ENCODE measurements at places on chromosomes 1 and 21. TPM values are rescaled to one million over a fixed set of nuclear protein-coding genes. Genes with fewer than 3 reads are reported as not detected.

Gene NPR1
- 15.0 TPM for polyA plus RNA-seq

Gene CFHR4
- polyA plus RNA-seq, result not detected

Gene PGLYRP4
- polyA plus RNA-seq, result not detected

Gene LDLRAD1
- 5.5 TPM for polyA plus RNA-seq

Gene AVPR1B
- polyA plus RNA-seq, result not detected

Gene OR2T29
- polyA plus RNA-seq, result not detected

Gene NBPF4
- polyA plus RNA-seq, result not detected

Gene KRTAP7-1
- polyA plus RNA-seq, result not detected

Gene EXTL1
- polyA plus RNA-seq, result 1.5 TPM

DNA sequence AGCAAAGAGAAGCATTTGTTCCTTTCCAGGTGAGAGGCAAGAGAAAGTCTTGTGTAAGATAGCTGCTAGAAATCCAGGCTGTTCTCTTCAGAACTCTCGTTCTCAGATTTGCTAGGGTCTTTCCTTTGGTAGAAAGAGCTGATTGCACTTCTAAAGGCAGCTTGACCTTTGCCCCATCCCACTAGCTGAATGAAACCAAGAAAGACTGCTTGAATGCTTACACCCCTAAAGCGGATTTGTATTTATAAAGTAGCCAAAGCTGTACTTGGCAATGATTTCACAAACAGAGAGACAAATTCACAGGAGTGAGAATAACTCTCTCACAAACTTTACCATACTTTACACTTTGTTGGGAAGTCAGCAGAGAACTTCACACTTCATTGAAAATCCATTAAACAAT is 424.1 kb downstream of the TTLL7 start:
- DNase-seq, result no peak

DNA sequence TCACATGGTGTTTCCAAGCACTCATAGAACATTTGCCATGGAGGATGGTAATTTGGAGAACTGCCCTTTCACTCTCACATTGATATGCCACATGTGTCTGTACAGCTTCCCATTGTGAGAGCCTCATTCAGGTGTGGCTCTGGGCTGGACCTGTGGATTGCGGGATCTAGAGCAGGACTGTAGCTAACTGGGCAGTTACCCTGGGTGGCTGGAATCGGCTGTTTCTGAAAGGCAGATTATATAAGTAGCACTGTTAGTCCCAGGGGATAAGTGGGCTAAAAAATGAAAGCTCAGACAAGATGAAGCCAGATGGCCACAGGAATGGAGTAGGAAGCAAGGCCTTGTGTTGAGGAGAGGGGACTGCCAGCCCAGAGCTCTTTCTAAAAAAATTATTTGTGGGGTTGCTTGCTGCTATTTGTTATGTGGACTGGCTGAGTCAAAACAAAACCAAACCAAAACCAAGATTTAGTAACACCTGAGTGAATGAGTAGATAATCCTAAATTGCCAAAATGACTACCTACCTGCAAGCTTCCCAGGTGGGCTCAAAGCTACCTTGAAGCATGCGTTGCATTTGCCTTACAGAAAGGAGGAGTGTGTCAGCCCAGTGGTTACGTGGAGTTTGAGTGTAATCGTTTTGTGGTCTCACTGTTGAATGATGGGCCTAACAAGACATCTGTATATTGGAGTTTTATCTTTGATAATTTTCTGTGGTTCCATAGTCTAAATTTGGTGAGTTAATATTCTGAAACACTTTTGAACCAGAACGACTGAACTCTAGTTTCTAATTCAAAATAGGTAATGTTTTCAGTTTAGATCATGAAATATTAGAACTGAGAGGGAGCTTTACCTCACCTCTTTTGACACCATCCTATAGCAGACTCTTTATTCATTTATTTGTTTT is 58.0 kb downstream of the SDCCAG8 start:
- no peak for DNase-seq

DNA sequence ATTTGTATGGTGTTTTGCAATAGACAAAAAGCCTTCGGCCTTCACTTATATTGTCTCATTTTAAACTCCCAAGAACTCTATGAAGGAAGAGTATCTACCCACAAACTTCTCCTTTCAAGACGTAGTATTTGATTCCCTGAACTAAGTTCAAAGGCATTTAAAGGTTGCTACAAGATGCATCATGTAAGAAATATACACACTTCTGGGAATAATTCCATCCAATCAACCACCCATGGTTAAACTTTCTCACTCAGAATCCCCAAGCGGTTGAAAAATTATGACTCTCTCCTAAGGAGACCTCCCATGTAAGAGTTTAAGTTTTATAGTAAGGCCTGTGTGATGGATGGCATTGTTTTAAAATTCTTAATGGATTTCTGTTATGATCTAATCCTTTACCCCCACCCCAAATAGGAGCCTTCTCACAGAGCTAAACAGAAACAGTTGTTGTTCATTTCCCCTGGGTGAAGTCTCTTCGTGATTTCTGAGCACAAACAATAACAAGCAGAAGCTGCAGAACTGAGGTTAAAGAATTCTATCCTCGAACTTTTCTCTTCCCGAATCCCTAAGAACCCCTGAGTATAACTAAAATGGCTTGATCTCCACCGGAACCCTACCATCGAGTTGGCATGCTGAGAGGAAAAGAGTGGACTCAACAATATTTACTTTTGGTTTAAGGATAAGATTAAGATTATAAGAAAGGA is 185.0 kb downstream of the TGFBR3 start:
- DNase-seq, result no peak

GRCh38 chr1:19957779-19958178 is 21.6 kb downstream of the PLA2G2A start:
- DNase-seq, result no peak

DNA sequence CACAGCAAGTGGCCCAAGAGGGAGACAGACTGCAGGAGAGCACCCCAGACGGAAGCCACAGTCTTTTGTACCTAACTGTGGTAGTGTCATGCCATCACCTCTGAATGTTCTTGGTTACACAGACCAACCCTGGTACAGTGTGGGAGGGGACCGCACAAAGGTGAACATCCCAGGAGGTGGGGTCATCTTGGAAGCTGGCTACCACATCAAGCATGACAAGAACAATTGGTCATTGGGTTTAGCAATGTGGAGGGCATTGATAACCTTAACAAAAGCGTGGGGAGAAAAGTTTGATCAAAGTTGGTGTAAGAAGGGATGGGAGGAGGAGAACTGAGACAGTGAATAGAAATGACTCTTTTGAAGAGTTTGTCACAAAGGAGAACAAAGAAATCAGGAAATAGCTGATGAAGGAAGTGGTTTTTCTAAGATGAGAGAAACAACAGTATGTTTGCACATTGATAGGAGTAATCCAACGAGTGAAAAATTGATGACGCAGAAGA is 87.1 kb upstream of the CACNA1E start:
- no peak for DNase-seq

DNA sequence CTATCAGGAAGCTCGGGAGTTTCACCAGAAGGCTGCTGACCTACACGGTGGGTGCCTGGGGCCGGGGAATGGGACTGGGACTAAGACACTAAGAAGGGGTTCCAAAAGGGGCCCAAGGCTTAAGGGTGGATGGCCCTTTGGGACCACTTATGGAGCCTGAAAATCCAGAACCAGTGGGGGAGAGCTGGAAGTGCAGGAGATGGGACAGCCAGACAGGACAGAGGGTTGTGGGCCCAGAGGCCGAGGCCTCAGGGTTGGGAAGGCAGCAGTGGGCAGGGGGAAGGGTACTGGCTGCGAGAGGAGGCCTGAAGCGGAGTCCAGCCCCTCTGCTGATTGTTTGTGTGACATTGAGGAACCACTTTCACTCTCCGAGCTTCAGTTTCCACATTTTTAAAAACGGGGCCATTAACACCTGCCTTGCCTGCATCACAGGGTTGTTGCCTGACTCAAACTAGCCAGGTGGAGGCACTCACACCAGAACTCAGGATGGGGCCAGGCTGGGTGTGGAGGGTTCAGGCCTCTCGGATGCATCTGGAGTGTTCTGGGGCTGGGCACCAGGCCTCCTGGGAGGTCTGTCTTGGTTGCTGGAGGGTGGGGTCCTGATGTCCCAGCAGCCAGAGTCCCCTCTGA is 3.0 kb downstream of the TTC24 start:
- DNase-seq, result no peak

- no peak for DNase-seq
These were observed 253.1 kb downstream of the OMA1 start for GRCh38 chr1:58293388-58293787.

DNA sequence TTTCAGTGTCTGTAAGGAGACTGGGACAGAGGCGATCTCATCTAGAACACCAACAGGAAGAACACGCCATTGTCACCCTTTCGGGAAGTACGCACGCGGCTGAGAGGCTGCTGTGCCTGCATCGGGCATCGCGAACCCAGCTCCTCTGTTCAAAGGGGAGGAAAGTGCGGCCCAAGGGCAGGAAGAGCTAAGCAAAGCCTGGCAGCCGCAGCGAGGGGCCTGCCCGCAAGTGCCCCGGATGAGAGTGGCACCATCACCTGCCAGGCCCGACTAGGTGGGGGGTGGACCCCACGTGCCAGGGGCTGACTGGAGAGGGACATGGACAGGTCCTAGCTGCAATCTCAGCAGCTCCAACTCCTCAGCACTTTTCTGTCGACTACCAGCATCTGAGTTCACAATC is 7.5 kb downstream of the TPRG1L start:
- DNase-seq, result no peak

- no peak for DNase-seq
These were observed 16.0 kb upstream of the COG2 start for GRCh38 chr1:230626232-230626631.

DNA sequence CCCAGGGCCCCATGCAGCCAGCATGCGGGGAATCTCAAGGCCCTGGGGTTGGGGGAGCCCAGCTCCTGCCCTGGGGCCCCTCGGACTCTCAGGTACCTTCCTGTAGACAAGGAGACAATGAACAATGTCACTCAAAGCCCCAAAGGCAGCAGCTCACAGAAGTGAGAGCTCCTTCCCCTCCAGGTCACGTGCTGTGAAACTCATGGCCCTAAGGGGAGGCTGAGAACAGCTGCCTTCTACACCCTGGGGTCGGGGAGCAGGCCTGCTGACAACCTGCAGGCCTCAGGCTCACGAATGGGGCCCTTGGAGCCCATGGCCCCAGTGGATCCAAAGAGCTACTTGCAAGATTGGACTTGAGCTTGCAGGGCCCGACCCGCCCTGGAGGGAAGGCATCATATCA is 3.2 kb downstream of the MEGF6 start:
- no peak for DNase-seq

- no peak for DNase-seq
These were observed 40.5 kb downstream of the ESRRG start for GRCh38 chr1:216682752-216683151.

- DNase-seq, result no peak
These were observed 3.1 kb downstream of the CCDC190 start for GRCh38 chr1:162857850-162858249.

DNA sequence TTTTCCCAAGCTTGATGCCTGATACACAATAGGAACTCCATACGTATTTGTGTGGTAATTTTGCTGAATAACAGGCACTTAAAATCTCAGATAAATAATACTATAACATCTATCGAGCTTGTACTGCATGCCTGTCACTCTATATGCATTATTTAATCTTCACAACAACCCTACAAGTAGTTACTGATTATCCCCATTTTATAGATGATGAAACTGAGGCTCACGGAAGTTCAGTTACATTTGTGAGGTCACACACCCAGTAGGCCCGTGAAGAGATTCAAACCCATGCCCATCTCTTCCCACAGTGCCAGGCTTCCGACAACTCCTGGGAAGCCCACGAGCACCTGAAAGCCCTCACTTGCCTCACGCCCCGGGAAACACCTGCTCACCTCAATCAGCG is 98.8 kb downstream of the RAVER2 start:
- DNase-seq, result no peak

GRCh38 chr1:33143176-33143575 is 38.7 kb downstream of the TRIM62 start:
- DNase-seq, result no peak

- DNase-seq, result no peak
These were observed 15.8 kb downstream of the RGS8 start for GRCh38 chr1:182668521-182669054.

DNA sequence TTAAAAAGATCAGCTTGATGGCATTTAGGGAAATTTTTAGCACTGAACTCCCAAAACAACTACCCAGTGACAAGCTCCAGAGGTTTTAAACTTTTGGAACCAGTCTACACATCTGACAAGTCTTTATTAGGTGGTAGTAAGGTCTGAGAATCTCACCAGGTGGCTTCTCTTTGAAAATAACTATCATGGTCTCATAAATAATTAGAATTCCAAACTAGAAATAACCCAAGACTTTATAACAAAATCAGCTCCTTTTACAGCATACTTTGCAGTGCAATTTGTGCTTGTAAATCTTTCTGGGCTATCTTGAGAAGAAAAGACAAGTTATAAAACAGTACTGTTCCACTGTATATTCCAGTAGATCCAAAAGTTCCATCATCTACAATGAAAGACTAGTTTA is 108.7 kb downstream of the LTN1 start:
- no peak for DNase-seq

DNA sequence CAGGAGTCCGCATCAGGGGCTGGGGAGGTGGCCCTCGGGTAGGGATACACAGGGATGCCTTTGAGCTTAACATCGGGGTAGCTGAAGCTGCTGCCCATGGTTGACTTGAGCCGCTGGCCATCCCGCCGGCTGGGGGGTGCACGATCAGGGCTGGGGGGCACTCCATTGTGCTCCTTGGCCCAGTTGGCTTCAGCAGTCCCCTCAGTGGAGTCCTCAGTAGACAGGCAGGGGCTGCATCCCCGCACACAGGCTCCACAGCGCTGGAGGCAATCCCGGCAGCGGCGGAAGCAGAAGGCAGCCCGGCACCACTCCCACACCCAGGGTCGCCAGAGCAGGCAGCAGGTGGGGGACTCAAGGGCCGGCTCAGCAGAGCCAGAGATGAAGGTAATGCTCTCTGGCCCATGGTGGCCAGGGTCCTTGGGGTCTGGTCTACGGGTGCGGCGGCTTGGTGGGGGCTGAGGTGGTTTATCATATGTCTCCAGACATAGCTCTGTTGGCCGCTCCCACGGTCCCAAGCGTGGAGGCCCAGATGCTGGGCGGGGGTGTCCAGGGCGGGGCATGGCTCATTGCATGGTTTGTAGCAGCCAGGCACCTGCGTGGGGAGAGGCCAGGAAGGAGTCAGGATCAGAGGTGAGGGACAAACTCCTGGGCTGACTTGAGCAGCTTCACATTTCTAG is 8.3 kb downstream of the KDF1 start:
- no peak for DNase-seq
